ENCODE measurements at places on chromosomes 1 and 21.

GRCh38 chr1:239997515-239998311 is 94.0 kb upstream of the FMN2 start:
- peak; percentile 58 for DNase-seq

GRCh38 chr1:53328541-53329499 is 950 bp upstream of the LRP8 start:
- peak; percentile 18 for DNase-seq

GRCh38 chr1:81312272-81312754 is 488.4 kb upstream of the ADGRL2 start:
- DNase-seq: no peak

DNA sequence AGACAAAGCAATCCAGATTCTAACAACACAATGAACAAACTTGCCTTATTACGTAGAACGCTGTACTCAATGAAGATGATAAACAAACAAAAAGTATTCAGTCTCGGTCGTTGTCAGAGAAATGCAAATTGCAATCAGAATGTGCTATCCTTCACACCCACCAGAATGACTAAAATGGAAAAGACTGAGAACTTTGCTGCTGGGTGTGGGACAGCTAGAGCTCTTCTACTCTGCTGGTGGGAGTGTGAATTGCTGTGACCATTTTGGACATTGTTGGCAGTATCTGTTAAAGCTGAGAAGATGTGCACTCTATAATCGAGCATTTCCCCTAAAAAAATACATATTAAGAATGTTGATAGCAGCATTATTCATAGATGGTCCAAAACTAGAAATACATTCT is 111.4 kb downstream of the PEX14 start:
- DNase-seq: peak; percentile 13

DNA sequence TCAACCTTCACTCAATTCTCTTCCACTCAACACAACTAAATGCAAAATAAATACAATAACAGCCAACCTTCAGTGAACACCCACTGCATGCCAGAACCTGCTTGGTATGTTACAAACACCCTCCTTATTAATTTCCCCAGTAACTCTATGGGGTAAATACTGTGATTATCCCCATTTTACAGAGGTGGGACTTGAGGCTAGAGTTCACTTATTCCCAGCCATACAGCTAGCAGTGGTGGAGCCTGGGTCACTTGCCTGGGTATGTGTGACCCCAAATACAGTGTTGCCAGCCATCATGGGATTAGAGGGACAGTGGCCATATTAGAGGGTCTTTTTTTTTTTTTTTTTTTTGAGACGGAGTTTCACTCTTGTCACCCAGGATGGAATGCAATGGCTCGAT is 1.6 kb downstream of the CPLANE2 start:
- DNase-seq: no peak

GRCh38 chr1:114164840-114165543 is 11.3 kb upstream of the SYT6 start:
- DNase-seq: no peak

DNA sequence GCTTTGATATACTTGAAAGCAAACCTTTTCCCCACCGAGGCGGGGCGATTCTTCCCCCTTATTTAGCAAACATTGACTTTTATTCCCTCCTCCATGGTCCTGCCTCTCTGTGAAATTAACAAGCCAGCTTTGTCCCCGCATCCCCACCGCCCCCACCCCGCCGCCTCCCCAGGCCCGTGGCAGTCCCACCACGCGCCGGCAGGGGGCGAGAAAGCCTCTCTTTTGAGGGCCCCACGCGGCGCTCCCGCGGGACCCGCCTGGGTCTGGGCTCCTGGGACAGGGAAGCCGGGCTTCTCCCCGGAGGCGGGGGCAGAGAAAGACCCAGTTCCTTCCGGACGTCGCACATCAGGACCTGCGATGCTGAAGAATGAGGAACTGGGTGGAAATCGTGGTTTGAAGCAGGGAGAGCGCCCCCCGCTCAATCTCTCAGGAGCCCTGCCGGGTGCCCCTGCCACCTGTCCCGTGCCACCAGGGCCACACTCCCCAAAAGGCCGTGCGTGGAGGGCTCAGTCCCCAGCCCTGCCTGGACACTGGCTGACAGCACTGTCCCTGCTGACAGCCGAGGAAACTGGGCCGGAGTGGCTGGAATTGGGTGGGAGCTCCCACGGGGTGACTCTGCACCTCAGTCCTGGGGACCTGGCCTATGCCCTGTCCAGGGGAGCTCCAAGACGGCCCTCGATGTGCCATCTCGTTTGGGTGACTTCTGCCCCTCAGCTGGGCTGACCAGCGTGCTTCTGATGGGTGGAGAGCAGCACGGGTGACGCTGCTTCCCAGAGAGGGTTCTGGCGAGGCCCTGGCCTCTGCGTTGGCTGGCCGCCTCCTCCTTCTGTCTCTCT is 8.6 kb upstream of the ACTRT2 start:
- peak; percentile 55 for DNase-seq

DNA sequence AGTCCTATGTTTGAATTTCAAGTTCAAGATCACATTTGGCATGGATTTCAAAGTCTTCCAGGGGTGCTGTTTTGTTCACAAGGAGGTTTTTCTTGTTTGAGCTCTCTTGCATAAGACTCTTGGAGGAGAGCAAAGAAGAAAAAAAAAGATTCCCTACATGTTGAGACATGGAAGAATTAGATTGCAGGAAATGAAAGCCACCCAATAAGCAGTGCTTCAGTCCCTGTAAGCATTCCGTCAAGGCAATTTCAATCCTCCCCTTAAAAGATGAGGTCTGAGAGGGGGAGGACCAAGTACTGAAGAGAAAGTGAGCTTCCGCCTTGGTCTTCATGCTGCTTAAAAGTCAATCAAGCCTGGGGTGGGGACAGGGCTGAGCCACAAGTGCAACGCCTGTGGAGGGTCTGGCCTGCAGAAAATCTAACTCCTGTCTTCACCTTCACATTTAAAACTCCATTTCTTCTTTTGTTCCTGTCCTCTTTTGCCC is 50.2 kb downstream of the LPAR3 start:
- no peak for DNase-seq

DNA sequence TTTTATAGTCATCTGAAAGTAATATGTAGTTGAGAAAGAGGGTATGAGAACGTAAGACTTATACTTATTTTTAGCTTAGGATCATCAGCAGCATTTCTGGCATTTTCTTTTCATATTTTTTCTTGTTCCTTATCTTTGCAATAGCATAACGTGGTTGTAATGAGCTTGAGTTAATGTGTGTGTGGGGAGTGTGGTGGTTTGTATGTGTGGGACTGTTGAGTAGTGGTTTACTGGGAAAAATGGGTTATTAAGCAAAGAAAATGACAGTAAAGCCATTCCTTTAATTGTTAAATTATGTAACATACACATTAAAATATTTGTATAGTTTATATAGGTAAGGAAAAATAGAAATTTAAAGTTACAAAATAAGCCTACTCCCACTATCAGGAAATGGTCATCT is 15.2 kb downstream of the PIP5K1A start:
- peak; percentile 35 for DNase-seq

- DNase-seq: peak; percentile 94
Measured at GRCh38 chr1:247681288-247681897, 1.9 kb upstream of the OR13G1 start.

GRCh38 chr21:40923407-40923806 is 76.4 kb upstream of the DSCAM start:
- DNase-seq: no peak
